ENCODE measurements at places on chromosomes 4 and X. TPM values are rescaled to one million over a fixed set of nuclear protein-coding genes. Genes with fewer than 3 reads are reported as not detected.
A peak's percentile ranks its signal among the peaks of the same experiment; 100 is the strongest.

GRCh38 chr4:166827167-166827566 is 407.1 kb downstream of the SPOCK3 start:
- no peak for DNase-seq

DNA sequence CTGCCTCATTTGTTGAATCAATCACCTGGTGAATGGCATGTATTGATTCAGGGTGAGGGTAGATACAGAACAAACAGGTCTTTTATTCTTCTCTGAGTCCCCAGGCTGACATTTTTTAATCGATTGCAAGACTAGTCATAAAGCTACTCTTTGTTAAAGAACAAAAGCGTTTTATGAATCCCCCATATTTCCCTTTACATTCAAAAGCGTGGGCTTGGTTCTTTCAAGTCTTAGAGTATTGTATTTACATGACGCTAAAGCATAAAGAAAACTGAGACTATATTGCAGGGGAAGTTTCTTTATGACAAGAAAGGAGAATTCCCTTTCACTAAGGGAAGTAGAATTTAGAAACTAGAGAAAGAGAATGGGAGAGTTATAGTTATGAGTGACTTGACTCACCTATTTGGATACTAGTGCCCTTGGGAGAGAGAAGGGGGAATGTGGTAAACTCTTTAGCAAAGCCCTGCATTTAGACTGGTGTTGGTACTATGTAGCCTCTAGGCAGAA is 69.3 kb upstream of the PDE5A start:
- no peak for DNase-seq

The MAP3K15 gene
- polyA plus RNA-seq: not detected

The HTRA3 gene
- 5.2 TPM for polyA plus RNA-seq

GRCh38 chr4:43496602-43497001 is 604.1 kb downstream of the GRXCR1 start:
- DNase-seq: no peak

DNA sequence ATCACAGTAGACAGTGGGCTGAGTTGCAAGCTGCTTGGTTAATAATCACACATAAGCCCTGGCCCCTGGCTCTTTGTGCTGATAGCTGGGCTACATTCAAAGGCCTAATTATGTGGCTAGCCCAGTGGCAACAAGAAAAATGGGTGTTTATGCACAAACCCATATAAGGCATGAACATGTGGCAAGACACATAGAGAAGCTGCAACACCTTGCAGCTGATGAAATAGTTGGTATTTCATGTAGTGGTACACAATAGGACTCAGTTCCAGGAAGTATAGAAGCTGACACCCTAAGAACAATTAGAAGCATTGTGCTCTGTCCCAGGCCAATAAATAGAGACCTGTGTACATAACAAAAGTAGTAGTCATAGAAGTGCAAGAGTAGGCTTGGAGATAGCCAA is 14.6 kb upstream of the ZNF630 start:
- DNase-seq: no peak

The MAGEB2 gene
- polyA plus RNA-seq: not detected

GRCh38 chrX:48747415-48748016 is 14.0 kb upstream of the GLOD5 start:
- DNase-seq: no peak

DNA sequence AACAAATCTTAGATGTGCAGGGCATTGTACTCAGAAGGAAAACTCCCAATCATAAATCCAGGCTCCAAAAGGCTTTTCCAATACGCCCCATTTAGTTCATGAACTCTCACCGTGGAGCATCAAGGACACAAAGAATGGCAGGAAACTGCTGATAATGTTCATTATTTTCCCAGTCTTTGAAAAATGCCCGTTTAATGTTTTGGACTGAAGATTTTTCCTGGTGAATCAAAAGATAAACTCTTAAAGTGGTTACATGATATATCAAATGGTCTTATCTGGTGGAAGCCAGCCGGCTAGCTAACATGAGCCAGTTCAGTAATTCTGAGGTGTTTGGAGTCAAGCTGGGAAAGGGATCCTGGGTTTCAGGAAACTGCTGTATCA is 62.1 kb upstream of the AP1S2 start:
- no peak for DNase-seq

The TEX13D gene
- polyA plus RNA-seq: not detected

The HSFX4 gene
- not detected for polyA plus RNA-seq

- no peak for DNase-seq
Observed at GRCh38 chrX:76893930-76894329, 466.4 kb downstream of the MAGEE1 start.

GRCh38 chrX:123755107-123755506 is 22.3 kb upstream of the THOC2 start:
- no peak for DNase-seq

DNA sequence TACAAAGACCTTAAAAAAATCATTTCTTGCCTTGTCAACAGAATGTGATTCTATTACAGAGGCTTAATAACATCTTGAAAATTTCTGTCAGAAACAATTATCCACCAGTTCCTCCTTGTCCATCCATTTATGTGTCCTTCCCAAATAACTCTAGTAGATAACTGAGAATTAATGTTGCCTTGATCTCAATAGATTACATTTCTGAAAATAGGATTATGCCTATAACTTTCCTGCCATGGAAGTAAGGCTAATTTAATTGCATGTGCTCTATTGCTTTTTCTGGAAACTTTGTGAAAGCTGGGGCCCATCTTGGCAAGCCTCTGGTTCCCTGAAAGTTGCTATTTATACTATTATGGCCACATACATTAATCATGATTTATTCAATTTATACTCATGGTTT is 76.2 kb upstream of the UNC5C start:
- DNase-seq: no peak

DNA sequence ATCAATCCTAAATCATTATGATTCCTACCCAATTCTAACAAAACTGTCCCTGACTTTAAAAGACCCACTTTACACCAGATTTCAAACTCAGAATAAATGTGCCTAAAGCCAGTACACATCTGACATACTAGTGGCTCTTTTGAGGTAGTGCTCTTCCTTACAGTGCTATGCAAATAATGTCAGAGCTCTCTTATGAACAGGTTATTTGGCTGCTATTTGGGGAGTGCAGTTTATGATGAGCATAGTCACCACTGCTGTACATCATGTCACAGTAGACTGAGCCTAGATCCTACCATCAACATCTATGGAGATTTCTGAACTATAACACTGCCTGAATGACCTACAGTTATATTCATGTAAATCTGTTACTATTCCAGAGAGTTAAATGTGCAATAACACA is 50.4 kb upstream of the PAGE5 start:
- DNase-seq: no peak

GRCh38 chr4:108078024-108078733 is 88.5 kb downstream of the HADH start:
- DNase-seq: no peak

DNA sequence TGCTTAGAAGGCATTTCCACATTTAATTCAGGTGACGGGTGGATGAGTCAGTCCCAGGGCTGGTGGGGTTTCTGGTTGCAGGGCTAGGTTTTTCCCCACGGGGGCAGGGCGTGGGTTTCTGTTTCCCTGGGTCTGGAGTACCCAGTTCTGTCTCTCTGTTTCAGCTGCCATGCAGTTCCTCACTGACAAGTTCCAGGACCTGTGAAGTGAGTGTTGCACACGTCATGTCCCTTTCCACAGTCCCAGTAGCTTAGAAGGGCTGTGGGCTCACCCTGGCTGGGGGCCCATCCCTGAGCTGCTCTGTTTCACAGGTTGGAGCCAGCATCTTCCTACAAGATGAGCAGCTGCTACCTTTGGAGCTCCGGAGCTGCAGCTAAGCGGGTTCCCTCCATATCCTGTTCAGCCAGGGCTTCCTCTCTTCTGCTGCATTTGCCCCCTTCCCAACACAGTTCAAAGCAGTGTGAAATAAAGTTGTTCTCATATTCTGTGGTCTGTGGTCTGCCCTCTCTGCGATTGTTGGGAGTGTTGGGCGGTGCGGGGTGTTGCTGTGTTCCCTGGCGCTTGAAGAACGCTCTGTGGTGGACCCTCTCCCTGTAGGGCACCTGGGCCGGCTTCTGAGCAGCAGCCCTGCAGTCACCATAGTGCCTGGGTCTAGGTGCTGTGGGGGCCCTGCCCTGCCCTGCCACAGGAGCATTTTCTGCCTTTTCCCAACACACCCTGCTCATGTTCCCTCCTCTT is 3.9 kb downstream of the LOC101059915 start:
- no peak for DNase-seq

The ASB9 gene
- polyA plus RNA-seq: 0.84 TPM

- no peak for DNase-seq
Observed at GRCh38 chr4:176680668-176681180, 112.0 kb downstream of the VEGFC start.

DNA sequence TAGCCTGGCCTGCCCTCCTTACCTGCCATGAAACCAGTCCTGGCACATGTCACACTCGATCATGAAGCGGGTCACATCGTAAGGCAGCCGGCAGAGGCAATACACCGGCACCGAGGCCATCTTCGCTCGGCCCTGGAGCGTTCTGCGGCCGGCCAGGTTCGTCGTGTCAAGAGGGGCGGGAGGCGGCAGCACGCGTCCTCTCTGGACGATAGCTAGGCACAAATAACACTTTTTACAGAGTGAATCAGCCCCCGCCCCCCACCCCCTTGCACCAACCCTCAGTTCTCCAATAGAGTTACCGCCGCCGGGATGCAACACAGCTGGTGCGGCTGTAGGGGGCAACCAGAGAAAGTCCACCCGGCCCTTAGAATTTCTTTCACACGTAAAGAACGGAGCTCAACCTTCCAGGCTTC is 1.7 kb downstream of the PHF8 start:
- peak; percentile 78 for DNase-seq

DNA sequence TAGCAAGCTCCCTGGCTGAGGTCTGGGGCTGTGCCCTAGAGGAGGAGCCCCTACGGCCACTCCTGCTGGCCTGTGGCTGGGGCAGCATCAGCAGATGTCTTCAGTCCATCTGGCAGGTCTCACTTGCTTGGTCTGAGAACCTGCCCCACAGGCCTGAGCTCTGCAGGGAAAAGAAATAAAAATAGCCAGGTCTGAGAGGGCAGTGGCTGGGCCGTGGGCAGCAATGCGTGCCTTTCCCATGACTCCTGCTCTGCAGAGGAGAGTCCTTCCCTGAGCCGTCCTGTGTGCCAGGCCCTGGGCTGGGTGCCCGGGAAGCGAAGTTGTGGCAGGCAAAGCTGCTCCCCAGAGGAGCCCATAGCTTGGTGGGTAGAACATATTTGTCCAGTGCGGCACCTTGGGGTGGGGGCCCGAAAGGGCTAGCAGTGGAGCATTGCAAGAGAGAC is 11.3 kb upstream of the KIAA0232 start:
- DNase-seq: peak; percentile 93

DNA sequence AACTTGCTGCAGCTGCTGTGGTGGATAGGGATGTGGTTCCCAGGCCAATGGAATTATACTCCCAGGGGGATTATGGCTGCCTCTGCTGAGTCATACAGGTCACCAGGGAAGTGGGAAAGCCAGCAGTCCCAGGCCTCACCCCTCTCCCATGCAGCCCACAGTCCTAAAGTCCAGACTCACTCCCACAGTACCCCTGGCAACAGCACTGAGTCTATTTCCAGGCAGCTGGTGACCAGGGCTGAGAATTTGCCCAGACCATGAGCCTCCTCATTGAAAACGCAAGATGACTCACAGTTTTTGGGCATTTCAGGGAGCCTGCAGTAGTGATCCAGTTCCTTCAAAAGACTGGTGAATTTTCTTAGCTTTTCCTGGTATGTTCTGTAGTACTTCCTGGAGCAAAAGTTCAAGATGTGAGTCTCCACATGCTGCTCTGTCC is 137.6 kb downstream of the NPNT start:
- DNase-seq: peak; percentile 50

- DNase-seq: no peak
Observed at GRCh38 chrX:17520016-17520615, 145.1 kb downstream of the NHS start.

The TMPRSS11A gene
- not detected for polyA plus RNA-seq

The GLRA2 gene
- polyA plus RNA-seq: not detected

DNA sequence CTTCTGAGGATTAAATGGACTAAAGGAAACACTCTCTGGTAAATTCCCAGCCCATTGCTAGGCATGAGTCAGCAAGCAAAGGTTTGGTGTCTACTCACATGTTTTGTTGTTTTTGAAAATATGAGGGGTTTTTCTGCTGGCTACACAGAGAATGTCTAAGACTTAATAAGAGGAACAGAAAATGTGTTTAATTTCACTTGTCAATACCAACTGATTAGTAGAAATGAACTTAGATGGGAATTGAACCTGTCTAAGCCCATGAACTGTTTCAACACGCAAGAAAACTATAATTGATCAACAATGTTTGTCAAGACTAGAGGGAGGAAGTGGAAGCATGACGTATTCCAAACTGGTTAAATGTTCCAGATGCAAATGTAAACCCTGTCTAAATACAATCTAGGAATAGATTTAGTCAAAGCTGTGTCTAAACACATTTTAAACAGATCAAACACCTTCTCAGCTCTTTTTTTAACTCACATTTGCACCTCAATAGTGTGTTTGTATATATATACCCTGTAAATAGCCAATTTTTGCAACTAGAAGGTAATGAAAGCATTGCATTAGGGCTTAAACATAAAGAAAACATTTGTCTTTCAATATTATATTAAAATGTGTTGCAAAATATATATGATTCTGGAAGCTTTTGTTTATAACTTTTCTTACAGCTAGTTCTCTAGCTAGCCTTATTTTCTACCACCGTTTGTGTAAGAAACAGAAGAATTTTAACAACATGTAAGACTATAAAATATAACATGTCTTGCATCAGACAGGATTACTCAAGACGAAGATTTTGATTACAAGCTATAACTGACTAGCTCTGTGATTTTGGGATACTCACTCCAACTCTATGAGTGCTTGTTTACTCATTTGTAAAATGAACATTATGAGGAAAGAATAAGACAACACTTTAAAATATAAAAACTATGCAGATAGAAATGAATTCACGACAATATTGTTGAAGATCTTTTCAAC is 607.8 kb downstream of the FSTL5 start:
- no peak for DNase-seq

- no peak for DNase-seq
Observed at GRCh38 chrX:46803140-46803539, 33.7 kb upstream of the RP2 start.

DNA sequence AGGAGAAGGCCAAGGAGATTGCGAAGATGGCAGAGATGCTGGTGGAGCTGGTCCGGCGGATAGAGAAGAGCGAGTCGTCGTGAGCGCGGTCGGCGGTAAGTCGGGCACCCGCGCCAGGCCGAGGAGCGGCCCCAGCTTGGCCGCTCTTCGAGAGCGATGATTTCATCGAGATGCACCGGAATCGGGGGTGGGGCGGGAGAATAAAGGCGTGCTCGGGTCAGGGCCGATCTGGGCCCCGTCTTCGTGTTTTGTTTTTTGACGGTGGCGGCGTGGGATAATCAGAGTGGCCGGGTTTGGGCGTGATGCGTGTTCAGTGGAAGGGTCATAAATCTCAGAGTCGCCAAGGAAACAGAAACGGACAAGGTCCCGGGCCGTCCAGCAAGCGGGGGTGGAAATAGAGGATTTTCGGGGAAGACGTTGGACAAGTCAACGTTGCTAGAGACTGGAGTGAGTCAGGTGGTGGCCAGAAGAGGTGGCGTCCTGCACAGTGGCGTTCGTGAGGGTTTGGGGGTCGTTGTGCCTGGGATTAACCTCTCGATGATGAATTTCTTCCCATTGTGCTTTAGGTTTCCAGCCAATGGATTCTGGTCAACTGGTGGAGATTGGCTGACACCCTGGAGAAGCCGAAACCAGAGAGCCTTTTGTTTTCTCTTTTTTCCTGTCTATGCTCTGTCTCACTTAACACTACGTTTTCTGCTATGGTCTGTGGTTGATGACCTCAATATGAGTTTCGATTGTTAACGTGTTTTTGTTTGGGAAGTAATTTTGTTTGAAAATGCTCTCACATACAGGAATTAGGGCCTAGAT is 882 bp downstream of the MRFAP1 start:
- DNase-seq: peak; percentile 73

The MID1 gene
- 18.8 TPM for polyA plus RNA-seq

- no peak for DNase-seq
Observed at GRCh38 chr4:159070742-159071141, 32.1 kb upstream of the RAPGEF2 start.

All from aorta (tissue), 5 donors.